ENCODE measurements at places on chromosomes 2 and 18.

- DNase-seq = no peak
These were observed 778.3 kb downstream of the TRIB2 start for GRCh38 chr2:13495051-13495450.

DNA sequence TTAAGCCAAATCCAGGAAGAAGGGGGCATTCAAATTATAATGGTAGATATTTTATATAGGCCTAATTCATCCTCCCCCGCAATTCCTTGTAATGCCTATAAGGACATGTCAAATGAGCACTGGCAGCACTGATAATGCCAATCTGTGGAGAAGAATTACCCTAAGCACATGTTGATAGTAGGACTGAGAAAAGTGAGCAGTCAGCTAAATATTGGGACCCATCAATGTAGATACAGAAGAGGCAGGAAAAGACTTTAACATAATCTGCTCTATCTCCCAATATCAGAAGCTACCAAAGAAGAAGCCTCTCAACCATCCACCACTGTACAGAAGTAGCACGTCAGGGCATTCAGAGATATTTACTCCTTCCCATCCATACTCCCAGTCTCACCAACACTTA, 101.3 kb upstream of the REG3A start:
- DNase-seq = no peak

GRCh38 chr18:11859903-11860407, 8.7 kb downstream of the CHMP1B start:
- DNase-seq = no peak

DNA sequence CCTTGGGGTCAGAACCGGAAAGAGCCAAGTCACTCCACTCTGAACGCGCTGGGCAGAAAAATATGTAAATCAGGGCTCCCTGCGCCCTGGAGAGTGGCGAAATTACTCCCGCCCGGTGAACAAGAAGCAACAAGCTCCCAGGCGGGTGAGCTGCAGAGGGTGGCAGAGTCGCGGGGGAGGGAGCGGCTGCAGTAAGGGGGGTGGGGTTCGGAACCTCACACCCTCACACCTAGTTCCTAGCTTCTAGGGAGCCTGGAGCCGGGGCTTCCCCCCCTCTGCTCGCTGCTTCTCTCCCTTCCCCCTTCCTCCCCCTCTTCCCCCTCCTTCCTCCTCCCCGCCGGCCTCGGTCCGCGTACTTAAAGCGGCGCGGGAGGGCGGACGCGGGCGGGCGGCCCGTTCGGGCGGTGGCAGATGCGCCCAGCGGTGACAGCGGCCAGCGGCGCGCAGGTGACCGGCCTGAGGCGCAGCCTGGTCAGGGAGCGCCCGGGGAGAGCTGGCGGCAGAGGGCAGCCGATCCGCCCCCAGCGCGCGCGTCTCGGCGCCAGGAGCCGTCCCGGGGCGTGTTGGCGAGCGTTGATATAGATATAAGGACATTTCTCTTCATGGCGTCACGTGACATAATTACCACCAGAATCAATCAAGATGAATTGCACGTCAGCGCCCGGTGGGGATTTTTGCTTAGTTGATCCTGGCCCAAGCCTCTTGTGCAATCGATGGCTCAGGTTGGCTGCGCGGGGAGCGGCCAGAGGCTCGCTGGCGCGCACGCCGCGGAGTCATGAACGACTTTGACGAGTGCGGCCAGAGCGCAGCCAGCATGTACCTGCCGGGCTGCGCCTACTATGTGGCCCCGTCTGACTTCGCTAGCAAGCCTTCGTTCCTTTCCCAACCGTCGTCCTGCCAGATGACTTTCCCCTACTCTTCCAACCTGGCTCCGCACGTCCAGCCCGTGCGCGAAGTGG, at the start of gene HOXD11:
Gene HOXD11 (plus strand): TSS at position 700 of the 959 bp plus-strand sequence. CDS start 76 bp downstream, at position 776.
- DNase-seq = no peak

- DNase-seq = no peak
These were observed 35.5 kb upstream of the CYTIP start for GRCh38 chr2:157479081-157480027.

DNA sequence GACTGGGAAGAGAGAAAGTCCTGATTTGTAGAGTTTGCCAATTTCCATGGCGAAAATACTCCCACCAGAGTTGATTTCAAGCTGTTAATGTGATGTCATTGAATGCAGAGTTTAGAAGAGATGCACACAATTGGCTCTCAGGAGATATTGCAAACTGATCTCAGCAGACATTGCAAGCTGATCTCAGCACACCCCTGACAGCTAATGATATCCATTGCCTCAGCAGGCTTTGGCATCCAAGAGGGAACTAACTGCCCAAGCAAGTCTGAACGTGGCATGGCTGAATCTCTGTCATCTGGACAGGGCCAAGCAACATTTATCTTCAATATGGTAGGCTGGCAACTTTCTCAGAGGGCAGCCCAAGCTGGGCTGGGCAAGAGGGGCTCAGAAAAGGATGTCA, 78.4 kb upstream of the CYP1B1 start:
- no peak for DNase-seq

GRCh38 chr18:58674863-58675472, 3.7 kb downstream of the MALT1 start:
- no peak for DNase-seq

DNA sequence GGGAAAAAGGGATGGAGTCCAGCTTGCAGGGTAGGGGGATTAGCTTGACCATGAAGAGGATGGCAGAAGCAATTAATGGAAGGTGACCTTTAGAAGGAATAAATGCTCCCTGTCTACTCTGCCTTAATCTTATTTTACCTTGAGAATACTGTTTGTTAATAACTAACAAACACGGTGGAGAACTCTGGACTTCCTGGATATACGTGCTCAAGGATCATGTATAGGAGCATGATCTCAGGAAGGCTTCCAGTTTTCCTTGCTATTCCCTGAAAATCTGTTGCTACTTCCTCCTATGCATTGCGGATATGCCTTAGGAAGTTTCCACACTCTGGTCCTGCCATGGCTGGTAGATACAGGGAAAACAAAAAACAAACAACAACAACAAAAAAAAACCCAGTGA, 44.8 kb upstream of the BCL11A start:
- no peak for DNase-seq

GRCh38 chr2:54728669-54729120, 5.2 kb downstream of the EML6 start:
- no peak for DNase-seq

GRCh38 chr18:74242438-74243096, 49.2 kb downstream of the CYB5A start:
- DNase-seq = no peak

DNA sequence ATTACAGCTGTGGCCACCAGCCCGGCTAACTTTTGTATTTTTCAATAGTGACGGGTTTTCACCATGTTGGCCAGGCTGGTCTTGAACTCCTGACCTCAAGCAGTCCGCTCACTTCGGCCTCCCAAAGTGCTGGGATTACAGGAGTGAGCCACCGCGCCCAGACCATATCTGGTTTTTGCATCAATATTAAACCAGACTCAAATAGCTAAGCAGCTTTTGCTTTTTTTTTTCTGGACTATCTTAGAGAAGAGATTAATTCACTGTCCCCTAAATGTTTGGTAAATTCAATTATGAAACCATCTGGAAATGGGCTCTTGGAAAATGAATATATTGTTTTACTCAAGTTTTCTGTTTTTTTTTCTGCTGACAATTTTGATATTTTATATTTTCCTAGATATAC, 183.7 kb downstream of the DOK6 start:
- no peak for DNase-seq

GRCh38 chr2:46118656-46119371, 178.4 kb upstream of the EPAS1 start:
- no peak for DNase-seq

DNA sequence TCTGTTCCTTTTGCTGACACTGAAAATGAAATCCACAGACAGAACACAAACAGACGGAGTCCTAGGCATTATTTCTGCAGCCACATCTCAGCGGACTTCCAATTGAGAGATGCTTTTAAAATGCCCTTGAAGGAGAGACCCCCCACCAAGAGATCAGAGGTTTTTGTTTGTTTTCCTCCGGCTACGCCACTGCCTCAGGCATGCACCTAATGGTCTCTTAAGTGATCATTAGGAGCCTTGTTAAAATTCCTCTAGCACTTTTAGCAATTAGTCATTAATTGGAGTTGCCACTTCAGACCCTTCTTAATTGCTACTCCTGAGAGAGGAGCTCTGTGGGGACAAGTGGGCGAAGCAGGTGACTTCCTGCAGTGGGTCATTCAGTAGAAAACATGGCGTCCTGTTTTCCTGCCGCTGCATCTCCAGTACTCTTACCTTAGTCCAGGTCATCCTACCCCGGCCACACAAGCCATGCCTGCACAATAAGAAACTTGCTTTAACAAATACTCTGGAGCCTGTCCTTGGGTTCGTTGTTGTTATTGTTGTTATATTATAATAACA, 257.7 kb upstream of the CHAC2 start:
- no peak for DNase-seq

DNA sequence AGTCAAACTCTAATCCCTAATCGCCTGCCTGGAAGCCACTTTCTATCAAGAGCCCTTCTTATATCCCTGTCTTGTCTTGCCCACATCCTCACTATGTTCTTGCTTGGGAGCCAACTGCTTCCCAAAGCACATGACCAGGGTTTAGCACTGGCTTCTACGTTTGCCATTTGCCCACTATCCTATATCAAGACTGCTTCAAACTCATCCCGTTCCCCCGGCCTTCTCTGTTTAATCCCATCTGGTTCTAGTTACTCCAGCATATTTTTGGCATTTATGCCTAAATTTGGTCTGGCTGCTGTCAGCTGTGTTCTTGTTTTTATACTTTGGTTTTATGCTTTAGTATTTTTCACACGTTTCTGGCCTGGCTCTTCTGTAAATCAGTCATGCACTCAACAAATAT, 40.2 kb downstream of the POLR1A start:
- DNase-seq = no peak

DNA sequence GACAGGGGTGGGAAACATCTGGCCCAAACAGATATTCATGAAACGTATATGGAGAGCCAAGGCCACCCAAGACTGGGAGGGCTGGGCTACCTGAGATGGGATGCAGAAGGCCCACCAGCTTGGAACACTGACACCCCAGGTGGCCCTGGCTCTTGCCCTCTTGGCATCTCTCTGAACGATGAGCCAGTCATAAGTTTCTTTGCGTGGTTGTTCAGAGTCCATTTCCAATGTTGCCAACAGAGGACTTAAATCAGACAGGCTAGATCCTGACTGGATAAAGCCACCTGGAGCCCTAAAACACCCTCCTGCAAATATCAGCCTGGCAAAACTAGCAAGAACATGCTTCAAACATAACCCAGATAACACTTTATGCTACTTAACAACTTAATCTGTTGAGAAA, 42.6 kb downstream of the LPIN2 start:
- DNase-seq = no peak

GRCh38 chr18:21262979-21263378, 20.9 kb downstream of the GREB1L start:
- DNase-seq = no peak

GRCh38 chr2:20414806-20415205, 32.1 kb upstream of the RHOB start:
- no peak for DNase-seq
